ENCODE measurements at places on chromosomes 5 and 9.

- DNase-seq: no peak
These were observed 1078.3 kb downstream of the CDH12 start for GRCh38 chr5:21774801-21775200.

- DNase-seq: no peak
These were observed 93.2 kb downstream of the MYO10 start for GRCh38 chr5:16842896-16843295.

DNA sequence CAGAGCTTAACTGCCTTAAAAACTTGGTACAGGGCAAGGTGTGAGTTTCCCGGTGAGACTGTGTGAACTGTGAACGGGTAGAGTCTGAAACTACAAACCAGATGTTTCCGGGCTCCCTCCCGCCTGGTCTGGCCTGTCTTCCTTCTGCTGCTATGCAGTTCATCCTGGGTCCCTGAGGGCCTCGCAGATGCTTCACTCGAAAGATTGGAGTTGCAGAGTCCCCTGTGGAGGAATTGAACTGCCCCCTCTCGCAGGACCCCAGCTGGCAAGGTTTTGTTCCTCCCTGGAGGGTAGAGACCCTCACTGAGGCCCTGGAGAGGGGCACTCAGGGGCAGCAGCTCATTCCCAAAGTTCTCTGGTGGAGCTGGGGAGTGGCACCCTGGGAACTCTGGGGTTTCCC is 533 bp downstream of the DCANP1 start:
- no peak for DNase-seq

- DNase-seq: no peak
These were observed 9.9 kb upstream of the HSPA4 start for GRCh38 chr5:133041910-133042309.

GRCh38 chr5:54455413-54456157 is at the start of gene HSPB3:
HSPB3 (plus strand) TSS chr5:54455699; CDS start chr5:54455790, 91 bp downstream.
- DNase-seq: no peak

GRCh38 chr5:86596476-86596875 is 21.3 kb upstream of the COX7C start:
- no peak for DNase-seq

DNA sequence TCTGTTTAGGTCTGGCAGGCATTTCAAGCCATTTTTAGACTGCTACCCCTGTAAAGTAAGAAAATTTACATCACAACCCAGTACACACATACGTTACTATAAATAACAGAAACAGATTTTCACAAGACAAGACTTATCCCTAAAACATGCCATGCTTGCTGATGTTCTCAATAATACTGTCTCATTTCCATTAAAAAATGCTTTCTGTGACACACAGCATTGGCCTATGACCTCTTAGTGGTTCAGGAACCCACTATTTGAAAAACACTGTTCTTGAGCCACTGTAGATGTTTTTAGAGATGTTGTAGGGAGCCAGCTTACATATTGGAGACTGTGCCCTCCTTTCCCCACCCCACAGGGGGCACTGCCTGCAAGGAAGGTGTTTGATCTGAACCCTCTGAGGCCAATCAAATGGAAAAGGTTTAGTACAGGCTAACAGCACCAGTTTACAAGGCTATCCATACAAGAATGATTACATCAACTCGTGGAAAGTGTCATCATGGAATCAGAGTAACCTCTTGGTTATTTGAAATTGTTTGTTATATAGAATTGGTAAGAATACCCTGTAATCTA is 30.8 kb downstream of the ZSWIM6 start:
- DNase-seq: no peak

DNA sequence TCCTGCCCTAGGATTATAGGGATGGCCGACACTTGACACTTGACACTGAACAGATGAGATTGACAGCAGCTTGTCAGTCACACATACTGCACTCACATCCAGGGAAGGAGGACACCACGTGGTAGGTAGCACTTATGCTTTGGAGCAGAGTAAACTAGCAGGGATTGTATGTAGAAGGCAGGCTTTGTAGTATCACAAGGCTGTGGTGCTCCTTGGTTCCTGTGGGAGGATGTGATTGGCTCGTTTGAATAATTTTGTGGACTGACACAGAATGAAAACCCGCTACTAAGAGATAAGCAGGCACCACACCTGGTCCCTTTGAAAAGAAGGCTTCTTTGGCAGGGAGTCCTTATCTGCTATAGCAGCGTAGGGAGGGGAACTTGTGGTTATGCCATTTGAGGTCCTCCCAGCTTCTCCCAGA is 63.6 kb upstream of the IL12B start:
- no peak for DNase-seq

DNA sequence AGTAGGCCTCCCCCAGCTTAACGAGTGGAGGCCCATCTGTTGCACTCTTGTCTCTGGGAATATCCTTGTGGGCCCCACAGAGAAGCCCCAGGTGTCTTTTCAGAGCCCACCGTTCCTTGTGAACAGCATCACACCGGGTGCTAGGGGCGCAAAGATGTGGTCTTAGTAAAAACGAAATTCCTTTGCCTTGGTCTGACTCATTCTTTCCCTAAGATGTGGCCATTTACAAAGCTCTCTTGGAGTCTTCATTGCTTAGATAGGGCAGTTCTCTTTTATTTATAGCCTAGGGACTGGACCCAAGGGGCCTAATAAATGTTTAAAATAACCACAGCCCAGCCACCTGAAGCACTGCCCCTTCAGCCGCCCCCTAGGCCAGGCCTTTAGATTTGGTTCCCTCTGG is 52.8 kb upstream of the RPL26L1 start:
- no peak for DNase-seq

DNA sequence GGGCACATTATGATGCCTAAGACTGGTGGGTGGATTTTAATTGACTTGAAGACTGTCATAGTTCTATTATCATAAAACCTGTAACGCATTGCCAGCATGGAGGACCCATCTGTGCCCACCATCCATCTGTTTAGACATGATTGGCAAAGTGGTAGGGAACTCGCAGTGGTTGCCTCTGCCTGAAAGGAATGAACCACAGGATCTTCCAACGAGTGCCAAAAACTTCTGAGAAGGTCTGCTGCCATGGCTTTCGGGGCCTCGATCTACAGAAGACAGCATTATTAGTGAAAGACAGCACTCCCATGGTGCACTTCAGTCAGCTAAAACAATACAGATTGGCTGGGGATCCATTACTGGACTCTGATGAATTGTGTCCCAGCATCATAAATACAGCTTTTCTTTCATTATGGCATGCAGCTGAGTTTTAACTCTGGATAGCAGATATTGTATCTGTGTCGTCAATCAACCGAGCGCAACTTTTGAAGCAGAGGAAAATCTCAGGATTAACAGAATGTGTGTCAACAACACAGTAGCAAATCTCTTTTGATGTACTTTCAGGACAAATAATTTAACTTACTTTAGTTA is 74.3 kb downstream of the ZDHHC21 start:
- DNase-seq: no peak

GRCh38 chr5:88676637-88677375 is 206.2 kb downstream of the MEF2C start:
- no peak for DNase-seq

- DNase-seq: no peak
These were observed 215.5 kb downstream of the PDZD2 start for GRCh38 chr5:31854181-31855133.

DNA sequence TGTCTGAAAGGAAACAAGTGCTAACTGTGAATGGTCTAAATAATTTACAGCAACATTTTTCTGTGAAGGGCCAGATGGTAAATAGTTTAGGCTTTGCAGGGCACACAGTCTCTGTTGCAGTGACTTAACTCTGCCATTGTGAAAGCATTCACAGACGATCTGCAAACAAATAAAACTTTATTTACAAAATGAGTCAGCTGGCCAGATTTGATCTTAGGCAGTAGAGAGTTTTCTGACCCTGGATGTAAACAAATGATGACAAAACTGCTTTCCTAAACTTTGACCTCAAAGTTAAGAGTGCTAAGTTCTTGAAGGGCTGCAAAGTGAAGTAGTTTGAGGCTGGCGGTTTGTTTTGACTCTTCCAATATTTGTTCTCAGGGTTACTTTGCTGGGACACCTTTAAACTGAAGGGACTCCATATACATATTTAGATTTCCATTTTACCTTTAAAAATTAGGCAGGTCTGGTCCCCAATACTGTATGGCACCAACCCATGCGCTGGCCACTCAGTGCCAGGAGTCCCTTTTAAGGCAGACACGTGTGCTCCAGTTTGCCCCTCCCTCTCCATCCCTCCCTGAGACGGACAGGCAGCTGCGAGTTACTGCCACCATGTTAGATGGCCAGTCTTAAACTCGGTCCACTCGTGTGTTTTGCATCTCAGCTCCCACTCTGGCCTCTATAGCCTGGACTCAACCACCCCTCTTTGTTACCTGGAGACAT is 4.0 kb upstream of the ADAMTS16 start:
- no peak for DNase-seq

DNA sequence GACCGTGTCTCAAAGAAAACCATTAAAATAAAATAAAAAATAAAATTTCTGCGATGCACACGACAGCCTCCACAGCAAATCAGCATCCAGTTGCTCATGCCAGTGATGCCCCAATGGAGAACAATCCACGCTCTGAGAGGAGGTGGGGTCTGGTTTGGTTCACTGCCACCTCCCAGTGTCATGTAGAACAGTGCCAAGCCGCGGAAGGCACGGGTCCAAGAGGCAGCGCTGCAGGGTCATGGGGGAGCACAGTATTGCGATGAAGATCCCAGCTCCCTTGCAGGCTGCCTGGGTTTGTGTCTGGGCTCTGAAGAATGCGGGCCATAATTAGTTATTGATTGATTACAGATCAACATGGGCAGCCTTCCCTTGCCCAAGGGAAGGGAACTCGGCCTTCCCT is 6.1 kb upstream of the CACFD1 start:
- no peak for DNase-seq

DNA sequence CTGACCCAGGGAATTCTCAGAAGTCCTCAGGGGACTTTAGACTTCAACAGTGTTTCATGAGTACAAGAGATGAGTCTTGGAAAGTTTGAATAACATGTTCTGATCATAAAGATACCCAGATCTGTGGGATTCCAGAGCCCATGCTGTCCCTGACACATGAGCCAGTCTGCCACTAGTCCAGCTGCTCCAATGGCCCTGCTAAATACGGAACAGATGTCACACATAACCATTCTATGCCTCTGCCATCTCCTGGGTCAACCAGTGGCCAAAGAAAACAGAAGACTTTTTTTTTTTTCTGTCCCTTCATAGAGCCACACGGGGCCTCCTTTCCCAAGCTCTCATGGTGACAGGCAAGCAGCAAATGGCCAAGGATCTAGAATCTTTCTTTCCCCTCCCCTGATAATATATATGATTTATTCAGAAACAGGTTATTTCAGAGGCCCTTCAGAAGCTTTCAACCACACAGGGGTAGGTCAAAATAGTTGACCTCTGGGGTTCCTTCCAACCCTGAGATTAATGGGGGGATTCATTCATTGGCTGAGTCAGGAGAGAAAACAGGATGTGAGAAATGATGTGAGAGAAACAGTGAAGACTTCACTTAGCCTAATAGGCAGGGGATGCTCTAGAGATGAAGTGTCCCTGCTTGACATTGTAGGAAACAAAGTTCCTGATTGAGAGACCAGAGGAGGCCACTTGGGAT is 367.7 kb downstream of the CDK5RAP2 start:
- DNase-seq: no peak

DNA sequence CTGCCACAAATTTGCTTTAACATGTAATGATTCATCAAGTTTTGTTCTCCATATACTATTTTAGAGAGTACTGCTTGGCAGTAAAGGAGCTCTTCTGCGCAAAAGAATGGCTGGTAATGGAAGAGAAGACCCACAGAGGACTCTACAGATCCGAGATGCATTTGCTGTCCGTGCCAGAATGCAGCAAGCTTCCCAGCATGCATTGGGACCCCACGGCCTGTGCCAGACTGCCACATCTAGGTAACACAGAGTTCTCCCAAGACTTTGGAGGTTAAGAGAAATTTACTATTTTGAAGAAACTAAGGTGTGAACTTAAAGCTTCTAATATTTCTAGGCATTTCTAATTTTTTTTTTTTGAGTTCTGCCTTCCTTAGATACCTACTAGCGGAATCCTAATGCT is 107.1 kb downstream of the MUSK start:
- no peak for DNase-seq

DNA sequence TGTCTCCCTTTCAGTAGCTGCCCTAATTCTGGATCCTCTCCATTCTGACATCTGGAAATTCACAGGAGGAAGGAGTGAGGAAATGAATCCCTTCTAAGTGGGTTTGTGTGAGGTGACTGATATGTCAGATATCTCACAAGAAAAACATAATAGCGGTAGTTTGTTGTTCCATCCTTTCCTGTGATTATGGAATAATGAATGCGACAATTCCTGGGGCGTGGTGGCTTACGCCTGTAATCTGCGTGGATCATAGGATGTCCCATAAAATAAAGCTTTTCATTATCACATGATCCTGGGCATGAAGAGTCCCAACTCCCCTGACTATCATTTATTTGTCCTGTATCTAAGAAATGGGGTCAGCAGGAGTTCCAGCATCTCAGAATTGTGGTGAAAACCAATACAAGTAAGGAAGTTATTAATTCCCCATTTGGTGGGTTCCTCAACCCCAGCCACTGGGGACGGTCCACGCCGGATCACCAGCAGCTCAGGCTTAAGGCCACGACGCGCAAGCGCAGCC is 375 bp upstream of the C5orf24 start:
- no peak for DNase-seq

DNA sequence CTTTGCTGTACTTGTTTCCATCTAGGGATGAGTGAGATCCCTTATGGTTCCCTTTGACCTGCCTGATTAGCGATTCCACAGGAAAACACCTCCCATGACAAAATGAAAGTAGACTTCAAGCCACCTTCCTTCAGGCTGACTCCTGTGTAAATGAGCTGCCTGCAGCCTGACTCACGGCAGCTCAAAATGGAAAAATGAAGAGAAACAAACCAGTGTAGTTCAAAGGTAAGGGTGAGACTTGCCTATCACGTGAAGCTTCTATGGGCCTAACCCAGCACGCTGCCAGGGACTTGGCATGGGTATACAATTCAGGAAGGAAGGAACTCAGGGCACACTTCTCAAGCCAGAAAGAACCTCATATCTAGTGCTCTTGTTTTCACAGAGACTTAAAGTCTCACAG is 110.1 kb upstream of the LRRTM2 start:
- DNase-seq: no peak

DNA sequence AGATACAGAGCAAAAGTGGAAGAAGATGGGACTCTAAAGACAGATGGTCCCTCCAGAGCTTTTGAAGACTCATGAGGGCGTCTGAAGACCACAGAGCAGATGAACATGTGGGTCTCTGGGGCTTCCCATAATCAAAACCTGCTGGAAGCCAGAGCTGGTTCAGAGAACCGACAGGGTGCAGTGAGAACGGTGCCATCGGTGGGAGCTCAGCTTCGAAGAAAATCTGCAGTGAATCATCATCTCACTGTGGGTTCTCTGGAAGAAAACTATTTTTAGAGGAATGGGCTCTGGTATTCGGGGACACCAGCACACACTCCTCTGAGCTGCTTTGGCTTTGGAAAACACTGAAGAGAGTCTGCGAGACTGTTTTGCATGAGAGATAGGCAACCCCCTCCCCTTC is 222.4 kb upstream of the PANK3 start:
- DNase-seq: no peak

GRCh38 chr5:160333721-160334120 is 21.4 kb upstream of the CCNJL start:
- DNase-seq: no peak

- no peak for DNase-seq
These were observed 175.6 kb upstream of the COX7C start for GRCh38 chr5:86442036-86442745.

All from T follicular helper cell (primary cell).